ENCODE measurements at places on chromosomes 5 and 9. TPM values are rescaled to one million over a fixed set of nuclear protein-coding genes. Genes with fewer than 3 reads are reported as not detected.

SPINK5 gene
- not detected for total RNA-seq

GFPT2 gene
- total RNA-seq = 0.11 TPM

- no peak overlapping the region for H3K4me3 ChIP-seq
- no peaks in the 10 kb centered on the region for H3K4me1 ChIP-seq
- no peaks in the 10 kb centered on the region for H3K36me3 ChIP-seq
Observed at GRCh38 chr5:166596043-166596442, 1695.4 kb upstream of the WWC1 start.

GRCh38 chr5:2148312-2149194 is 265.8 kb upstream of the IRX4 start:
- peaks cover 11% of the 10 kb centered on the region for H3K27me3 ChIP-seq
- H3K27ac ChIP-seq = no peak overlapping the region
